Activated CD4-positive, CD25-positive, alpha-beta regulatory T cell treated with anti-CD3 and anti-CD28 coated beads, Interleukin-2, amount 50 U/mL, for 16 hours (primary cell): ENCODE measurements at places on chromosomes 2 and 18.

DNA sequence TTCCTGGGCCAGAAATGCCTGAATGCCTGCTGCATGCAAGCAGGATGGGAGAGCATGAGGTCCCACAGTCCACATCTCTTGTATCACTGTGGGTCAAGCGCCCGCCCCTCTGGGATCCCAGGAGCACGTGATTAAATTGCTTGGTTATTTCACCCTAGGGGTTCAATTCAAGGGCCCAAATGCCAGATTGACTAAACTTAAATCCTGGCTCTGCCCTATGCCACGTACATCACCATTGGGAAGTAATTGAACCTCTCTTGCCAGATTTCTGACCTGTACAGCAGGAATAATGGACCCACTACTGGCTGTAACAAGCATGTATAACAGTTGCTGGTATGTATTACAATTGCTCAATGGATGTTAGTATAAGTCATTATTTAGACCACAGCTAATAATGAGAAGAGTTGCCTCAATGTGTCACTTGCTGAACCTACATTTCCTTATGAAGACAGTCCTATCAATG is 19.9 kb downstream of the FHL2 start:
- no peak for DNase-seq

- no peak for DNase-seq
Observed at GRCh38 chr2:76445880-76446279, 735.2 kb upstream of the GCFC2 start.

GRCh38 chr2:133789743-133790142 is 221.5 kb upstream of the NCKAP5 start:
- DNase-seq, result no peak

- no peak for DNase-seq
Observed at GRCh38 chr2:1731447-1731962, 12.8 kb downstream of the PXDN start.

- DNase-seq, result no peak
Observed at GRCh38 chr2:201093573-201093972, 21.8 kb downstream of the NDUFB3 start.

DNA sequence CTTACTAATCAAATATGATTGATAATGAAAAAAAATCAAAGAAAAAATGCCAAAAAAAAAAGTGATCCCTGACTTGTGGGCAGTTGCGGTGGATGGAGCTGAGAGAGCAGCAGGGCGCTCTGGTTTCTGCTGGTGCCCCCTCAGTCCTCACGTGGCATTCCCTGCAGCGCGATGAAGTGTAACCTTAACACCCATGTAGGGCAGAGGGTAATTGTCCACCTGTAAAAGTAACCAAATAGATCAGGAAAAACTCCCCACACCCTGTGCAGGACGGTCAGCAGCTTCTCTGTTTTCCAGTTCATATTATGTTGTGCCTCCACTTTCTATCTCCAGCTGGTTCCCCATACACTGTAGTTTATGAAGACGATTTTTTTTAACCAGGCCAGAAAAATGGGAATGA is 25.0 kb downstream of the COA5 start:
- DNase-seq, result no peak

GRCh38 chr2:143530758-143531157 is 401.5 kb downstream of the ARHGAP15 start:
- DNase-seq, result no peak

DNA sequence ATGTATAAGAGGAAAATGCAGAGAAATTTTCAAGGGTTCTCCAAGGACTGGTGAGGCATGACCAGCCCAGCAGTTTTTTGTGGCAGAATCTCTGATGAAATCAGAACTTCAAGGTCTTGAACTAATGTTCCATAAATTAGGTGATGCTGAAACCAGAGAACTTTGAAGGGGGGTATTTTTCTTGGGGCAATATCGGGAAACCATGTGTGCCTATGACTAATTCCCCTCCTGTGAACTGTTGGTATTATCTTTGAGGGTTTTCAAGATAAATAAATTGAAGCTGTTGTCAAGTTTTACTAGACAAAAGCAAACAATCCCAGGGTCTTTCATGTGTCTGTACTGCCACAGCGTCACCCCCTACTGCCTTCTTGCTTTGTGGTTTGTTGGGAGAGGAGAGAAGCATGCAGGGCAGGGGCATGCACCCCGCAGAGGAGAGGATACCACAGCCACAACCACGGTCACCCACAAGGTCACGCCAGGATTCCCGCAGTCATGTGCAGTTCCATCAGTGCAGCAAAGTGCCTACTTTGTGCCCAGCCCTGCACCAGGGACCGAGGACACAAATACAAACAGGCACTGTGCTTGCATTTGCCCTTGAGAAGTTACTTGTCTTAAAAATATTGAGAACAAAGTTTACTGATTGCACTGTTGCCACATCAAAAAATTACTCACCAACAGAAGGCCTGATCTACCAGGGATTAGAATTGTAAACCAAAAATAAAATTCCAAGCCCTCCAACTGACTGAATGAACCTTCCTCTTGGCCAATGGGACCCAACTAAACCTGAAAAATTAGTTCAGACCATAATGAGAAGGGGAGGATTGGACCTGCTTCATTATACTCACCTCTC is 413.3 kb upstream of the TRIB2 start:
- DNase-seq, result no peak

DNA sequence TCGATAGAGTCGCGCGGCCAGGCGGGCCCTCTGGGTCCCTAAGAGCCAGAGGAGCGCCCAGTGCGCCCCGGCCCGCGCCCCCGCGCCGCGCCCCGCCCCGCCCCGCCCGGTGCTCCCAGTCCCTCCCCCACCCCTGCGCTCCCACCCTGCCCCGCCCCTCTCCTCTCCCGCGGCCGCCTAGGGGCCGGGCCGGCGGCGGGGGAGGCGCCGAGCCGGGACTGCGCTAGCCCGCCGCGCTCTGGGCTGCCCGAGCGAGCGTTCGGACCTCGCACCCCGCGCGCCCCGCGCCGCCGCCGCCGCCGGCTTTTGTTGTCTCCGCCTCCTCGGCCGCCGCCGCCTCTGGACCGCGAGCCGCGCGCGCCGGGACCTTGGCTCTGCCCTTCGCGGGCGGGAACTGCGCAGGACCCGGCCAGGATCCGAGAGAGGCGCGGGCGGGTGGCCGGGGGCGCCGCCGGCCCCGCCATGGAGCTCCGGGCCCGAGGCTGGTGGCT is at the start of gene GPC1:
Gene GPC1, plus strand, starts transcription at position 207 of the 491 bp plus-strand sequence. Its CDS starts 256 bp downstream, at position 463.
- DNase-seq, result no peak

GRCh38 chr2:11103984-11104793 is 51.1 kb upstream of the SLC66A3 start:
- peak; percentile 24 for DNase-seq

DNA sequence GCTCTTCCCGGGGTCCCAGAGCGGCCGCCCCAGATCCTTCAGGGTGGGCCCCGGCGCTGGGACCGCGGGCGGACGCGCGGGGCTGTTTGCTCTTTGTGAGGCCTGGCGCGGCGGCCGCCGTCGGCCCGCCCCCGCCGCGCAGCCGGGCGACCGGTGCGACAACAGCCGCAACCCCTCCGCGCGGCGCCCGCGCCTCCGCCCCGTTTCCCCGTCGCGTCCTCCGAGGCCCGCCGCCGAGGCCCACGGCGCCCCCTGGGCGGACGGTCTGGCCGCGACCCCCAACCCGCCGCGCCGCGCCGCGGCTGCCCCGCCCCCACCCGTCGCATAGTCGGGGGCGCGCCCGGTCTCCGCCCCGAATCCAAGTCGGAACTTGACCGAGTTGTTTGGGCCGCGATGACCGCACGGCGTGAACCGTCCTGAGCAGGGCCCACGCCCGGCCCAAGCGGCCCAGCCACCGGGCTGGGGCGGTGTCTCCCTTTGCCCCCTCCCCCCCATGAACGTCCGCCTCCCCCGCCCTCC is 448 bp downstream of the YPEL5 start:
- no peak for DNase-seq

DNA sequence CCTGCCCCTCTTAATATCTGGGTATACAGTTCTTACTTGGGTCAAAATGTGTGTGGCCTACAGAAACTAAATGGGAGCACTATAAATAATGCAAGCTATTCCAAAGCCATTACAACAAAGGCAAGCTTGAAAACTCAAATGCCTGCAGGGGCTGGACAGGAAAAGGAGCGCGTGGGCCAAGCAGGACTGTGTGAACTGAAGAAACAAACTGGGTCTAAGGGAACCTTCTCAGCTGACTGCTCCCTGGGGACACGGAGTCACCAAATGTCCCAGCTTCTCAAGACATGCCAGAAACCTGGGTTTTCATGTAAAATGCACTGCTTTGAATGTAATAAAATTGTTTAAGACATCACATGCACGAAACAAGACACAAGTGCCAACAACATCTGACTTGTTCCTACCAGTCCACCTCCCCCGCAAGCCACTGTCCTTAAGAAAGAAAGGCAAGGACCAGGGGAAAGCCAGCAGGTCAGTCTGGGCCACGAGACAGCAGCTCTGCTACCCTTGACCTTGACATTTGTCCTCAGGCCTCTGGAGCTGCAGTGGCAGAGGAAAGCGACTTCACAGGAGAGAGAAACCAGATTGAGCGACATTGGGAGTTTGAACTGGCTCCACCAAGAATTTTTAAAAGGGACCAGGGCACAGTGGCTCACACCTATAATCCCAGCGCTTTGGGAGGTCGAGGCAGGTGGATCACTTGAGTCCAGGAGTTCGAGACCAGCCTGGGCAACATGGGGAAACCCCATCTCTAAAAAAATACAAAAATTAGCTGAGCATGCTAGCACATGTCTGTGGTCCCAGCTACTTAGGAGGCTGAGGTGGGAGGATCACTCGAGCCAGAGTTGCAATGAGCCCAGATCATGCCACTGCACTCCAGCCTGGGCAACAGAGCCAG is 89.7 kb upstream of the SH3BP4 start:
- DNase-seq, result no peak

GRCh38 chr2:180647621-180648020 is 332.8 kb upstream of the UBE2E3 start:
- no peak for DNase-seq

DNA sequence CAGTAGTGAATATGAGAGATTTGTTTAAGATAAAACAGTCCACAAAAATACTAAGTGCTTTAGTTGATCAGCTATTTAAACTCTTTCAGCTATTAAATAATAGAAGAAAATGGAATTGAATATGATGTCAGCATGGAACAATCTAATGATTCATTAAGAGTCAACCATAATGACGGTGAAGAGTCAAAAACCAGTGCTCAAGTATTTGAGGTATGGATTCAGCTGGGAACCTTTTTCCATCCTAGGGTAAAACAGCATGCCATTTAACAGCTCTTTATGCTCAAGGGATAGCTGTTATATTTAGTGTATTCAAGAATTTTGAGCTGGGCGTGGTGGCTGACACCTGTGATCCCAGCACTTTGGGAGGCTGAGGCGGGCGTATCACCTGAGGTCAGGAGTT is 29.7 kb downstream of the CARF start:
- no peak for DNase-seq

- no peak for DNase-seq
Observed at GRCh38 chr18:56532176-56532840, 106.1 kb downstream of the TXNL1 start.

DNA sequence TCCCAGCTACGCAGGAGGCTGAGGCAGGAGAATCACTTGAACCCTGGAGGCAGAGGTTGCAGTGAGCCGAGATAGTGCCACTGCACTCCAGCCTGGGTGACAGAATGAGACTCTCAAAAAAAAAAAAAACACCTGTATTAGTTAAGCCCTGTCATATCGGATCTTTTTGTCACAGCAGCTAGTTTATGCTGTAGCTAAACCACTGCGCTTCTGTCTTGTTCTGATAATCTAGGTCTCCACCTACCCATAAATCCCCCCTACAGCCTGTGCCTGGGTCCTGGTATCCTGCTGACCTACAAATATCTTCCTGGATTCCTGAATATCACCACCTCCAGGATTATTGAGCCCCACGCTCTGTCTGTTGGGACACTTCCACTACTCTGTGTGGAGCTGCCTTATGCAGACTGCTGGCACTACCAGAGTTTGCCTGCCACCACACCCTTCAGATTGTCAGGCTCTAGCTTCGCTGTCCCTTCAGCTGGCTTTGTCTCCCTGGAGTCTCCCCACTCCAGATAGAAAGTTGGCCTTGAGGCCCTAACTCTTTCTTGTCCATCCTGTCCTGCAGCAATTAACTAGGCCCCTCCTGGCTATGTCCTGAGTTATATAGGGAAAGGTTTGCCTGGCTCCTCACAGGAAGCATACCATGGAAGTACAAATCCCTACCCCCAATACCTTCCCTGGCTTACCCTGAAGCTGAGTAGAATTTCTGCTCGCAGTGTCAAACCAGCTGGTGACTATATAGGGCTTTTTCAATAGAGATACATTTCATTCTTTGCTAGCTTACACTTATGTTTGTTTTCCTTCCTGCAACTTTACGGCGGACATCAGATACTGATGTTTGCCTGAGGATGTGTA is 136.0 kb upstream of the SERTAD2 start:
- DNase-seq, result no peak
